ENCODE measurements at places on chromosomes 6 and 20. TPM values are rescaled to one million over a fixed set of nuclear protein-coding genes. Genes with fewer than 3 reads are reported as not detected.

Gene SLC17A3
- not detected for total RNA-seq

Gene MEI4
- total RNA-seq: not detected

Gene CDK19
- total RNA-seq: 5.2 TPM

Gene TMEM244
- not detected for total RNA-seq

Gene PRICKLE4
- not detected for total RNA-seq

Gene SMIM28
- total RNA-seq: not detected

Gene ELOVL4
- 5.1 TPM for total RNA-seq

Gene STMN3
- total RNA-seq: 67.4 TPM

Gene OXT
- total RNA-seq: not detected

Gene DEFB116
- total RNA-seq: not detected

Gene LMBRD1
- 13.2 TPM for total RNA-seq

Gene C6orf132
- 5.9 TPM for total RNA-seq

Gene RWDD2A
- 1.6 TPM for total RNA-seq

Gene ARMC2
- total RNA-seq: 1.3 TPM

Gene FRK
- total RNA-seq: 0.15 TPM

Gene MOG
- total RNA-seq: not detected

Gene SYNDIG1
- not detected for total RNA-seq

Gene HLA-DMB
- total RNA-seq: not detected

Gene TNFRSF6B
- total RNA-seq: 246 TPM

Gene IL20RA
- 0.45 TPM for total RNA-seq

Gene DNAH8
- total RNA-seq: not detected

Gene SEL1L2
- total RNA-seq: not detected

Gene CCDC28A
- total RNA-seq: 14.1 TPM

Gene OR2B6
- not detected for total RNA-seq

Gene CD83
- 4.5 TPM for total RNA-seq

Gene NKX2-2
- not detected for total RNA-seq

Gene C6orf15
- not detected for total RNA-seq

Gene OR2H1
- not detected for total RNA-seq

Gene OR2J3
- not detected for total RNA-seq

Gene ARMH2
- not detected for total RNA-seq

Gene CHD6
- total RNA-seq: 7.0 TPM

Gene TRAPPC3L
- total RNA-seq: not detected

Gene ECI2
- total RNA-seq: 97.8 TPM

Gene PSORS1C1
- total RNA-seq: 0.15 TPM

Gene SMPDL3A
- 5.0 TPM for total RNA-seq

Gene KIAA0408
- total RNA-seq: 0.30 TPM

Gene PHACTR1
- total RNA-seq: 2.5 TPM

Gene CFAP61
- total RNA-seq: not detected

Gene BICRAL
- total RNA-seq: 2.7 TPM

Gene KIFC1
- 75.8 TPM for total RNA-seq

Gene CDH22
- not detected for total RNA-seq

Gene CTAGE9
- under 0.01 TPM for total RNA-seq

Gene OR2J2
- not detected for total RNA-seq

Gene SLCO4A1
- 0.74 TPM for total RNA-seq

Gene MUCL3
- not detected for total RNA-seq

Gene ADTRP
- total RNA-seq: 0.17 TPM

Gene ZBTB12
- total RNA-seq: 3.0 TPM

Gene POLH
- 18.3 TPM for total RNA-seq

Gene FITM2
- 6.8 TPM for total RNA-seq

Gene KHDC1
- total RNA-seq: 6.1 TPM

Gene BNIP5
- total RNA-seq: not detected

Gene ATP6V1G2
- 1.2 TPM for total RNA-seq

Gene AHI1
- total RNA-seq: 10.8 TPM

Gene SRSF3
- total RNA-seq: 112 TPM

Gene KCNS1
- total RNA-seq: 0.30 TPM

Gene APMAP
- total RNA-seq: 97.7 TPM

Gene NINL
- 6.9 TPM for total RNA-seq

Gene SLC24A3
- total RNA-seq: under 0.01 TPM

Gene SNHG17
- total RNA-seq: 15.6 TPM
